Left renal cortex interstitium (tissue), 4 donors: ENCODE measurements at places on chromosomes 5 and 9.

GRCh38 chr9:94772144-94772543, 45.6 kb downstream of the AOPEP start:
- DNase-seq: no peak

DNA sequence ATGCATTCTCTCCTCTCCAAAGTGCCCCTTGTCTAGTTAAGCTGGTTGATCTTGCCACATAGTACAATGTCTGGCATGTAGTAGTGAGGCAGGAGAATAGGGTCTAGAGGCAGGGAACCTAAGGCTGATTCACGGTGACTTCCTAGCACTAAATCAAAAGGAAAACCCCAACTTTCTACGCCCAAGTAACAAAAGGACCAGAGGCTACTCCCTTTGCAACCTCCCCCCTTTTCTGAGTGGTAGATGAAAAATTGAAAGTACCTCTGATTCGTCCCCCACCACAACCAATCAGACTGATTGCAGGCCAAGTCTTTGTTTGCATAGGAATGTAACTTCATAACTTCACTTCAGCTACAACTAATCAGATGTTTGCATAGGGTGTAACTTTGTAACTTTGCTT, 278.8 kb downstream of the PSAT1 start:
- no peak for DNase-seq

DNA sequence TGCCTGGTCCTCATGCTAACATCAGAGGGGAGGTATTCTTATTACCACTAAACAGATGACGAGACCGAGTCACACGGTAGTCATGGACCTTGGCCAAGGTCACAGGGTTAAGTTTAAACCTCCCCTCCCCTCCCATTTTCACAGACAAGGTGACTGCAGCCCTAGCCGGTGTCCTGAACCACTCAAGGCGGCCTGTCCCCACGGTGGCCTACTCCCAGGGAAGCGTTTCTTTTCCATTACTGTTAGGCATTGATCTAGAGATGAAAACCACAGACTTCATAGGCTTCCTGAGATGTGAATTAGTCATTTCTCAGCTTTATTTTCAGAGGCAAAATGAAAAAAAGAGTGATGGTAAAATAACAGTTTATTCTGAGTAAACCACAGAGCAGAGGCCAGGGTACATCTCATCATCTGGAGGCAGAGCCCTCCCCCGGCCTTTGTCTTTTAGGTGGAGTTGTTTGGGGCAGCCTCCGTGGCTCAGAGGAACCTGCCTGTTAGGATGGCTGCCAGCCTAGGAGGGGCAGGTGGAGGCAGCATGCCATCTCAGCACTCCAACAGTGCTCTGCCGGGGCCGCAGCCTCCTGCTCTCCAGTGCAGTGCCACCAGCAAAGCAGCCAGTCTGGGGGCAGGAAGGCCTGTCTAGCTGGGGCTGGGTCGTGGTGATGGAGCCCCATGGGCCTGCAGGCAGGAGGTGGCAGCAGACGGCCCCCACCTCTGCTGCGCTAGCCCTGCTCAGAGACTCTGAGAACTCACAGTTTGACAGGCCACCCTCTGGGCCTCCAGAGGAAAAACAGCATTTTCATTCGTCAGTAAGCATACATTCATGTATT, 71.2 kb downstream of the RAPGEF1 start:
- no peak for DNase-seq

DNA sequence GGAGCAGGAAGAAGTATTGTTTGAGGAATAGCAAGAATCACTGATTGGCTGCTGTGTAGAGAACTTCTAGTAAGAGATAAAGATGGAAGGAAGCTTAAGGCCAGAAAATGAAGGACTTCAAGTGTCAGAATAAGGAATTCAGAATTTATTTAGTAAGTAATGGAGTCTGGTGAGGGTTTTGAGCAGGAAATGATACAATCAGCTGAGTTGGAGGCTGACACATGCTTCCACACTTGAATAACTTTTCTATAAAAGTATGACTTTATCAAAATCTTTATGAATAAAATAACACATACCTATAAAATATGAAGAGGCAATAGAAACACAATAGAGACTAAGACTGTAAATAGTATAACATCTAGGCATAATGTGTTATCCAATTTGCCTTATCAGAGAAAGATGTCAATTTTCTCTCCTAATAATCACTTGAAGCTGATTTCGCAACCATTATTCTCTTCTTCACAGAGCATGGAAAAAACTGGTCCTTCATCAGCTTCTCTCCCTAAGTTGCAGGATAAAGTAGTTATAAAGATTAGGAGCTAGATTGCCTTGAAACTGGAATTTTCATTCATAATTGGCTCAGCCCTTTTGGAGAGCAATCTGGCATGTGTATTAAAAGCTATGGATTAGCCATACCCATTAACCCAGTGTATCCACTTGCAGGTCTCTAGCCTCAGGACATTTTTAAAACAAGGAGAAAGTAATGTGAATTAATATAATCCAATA, 143.4 kb downstream of the ZNF608 start:
- DNase-seq: no peak

DNA sequence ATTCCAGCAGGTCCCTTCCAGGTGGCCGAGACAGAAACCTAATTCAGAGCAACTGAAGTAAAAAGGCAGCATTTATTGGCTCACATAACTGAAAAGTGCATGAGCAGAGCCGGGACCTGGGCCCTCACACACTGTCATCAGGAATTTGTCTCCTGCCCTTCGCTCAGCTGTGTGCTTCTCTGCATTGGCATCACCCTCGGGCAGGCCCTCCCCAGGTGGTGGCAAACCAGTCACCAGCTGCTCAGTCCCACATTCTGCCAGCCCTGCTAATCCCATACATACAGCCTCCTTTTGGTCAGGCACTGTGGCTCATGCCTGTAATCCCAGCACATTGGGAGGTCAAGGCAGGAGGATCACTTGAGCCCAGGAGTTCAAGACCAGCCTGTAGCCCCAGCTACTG, 11.5 kb upstream of the CPLX2 start:
- no peak for DNase-seq

DNA sequence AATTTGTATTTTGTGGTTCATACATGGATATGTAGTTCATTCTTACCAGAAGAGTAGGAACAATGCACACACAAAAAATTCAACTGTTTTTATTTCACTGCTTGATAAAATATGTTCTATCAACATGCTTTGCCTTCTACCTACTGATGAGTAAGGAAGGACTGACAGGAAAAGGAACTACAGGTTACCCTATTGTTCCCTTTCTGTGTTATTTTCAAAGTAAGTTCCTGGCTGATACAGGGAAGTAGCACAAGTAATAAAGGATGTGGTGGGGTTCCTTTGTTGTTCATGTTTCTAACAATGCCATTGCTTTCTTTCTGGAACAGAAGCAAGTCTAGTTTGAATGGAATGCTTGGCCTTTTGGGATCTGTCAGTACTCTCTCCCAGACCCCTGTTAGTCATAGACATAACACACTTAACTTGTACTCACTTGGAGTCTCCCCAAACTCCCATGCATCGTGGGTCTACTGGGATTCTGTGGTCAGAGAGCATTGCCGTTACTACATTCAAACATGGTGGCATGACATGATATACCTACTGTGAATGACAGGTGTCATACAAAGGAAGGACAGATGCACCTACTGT, 20.2 kb upstream of the ALDOB start:
- no peak for DNase-seq

DNA sequence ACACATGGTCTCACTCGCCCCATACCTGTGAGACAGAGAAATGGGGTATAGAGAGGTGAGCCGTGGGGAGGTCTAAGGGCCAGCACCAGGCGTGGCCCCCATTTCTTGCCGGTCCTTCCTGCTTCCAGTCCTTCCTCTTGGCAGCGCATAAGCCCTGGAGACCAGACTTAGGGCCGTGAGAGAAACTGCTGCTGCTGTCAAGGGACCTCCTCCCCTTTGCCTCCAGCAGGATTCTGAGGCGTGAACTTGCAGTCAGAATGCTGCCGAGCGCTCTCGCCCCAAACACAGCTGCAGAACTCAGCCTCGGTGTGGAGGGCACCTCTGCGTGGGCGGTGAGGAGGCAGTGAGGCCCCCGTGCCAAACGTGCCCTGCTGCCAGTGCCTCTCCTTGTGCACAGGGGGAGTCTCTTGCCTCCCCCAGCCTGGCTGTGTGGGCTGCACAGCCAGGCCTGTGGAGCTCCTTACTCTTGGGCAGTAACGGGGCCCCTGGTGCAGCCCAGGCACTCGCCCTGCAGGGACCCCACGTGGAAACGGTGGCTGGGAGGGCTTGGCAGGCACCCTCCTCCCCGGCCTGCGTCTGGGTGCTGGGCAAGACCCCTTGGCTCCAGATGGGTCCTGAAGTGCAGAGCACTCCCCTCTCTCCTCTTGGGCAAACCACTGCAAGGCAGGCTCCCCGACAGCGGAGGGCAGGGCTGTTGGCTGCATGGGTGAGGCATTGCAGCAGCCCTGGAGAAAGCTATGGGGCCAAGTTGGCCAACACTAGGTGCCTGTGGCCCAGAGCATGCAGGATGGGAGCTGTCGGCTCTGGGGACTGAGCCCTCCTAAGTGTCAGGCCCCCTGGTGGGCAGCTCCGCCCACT, 85.4 kb downstream of the RXRA start:
- no peak for DNase-seq

DNA sequence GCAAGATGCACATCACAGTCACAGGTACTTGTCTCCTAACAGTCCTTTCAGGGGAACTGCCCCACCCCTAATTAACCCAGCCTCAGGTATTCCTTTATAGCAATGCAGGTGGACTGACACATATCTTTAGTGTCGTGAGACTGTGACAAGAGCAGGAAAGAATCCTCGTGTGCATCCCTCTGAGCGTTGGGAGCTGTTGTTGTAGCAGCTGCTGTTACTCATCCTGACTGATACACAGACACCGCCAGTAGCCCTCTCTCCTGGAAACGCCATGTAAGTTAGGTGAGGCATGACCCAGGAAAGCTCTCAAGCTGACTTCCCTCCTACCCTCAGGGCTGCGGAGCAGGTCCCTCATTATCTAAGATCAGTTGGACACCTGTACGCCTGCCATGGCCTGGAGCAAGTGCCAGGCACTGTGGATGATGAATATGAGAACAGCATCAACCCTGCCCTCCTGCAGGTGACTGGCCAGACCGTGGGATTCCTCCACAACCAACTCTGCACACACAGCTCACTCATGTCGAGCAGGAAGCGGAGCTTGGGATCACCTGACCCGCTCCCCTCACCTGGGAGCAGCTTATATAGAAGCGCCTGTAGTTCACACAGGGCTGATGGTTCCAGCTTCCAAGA, 10.2 kb upstream of the LCN15 start:
- no peak for DNase-seq
